ENCODE measurements at places on chromosomes 12 and 14. TPM values are rescaled to one million over a fixed set of nuclear protein-coding genes. Genes with fewer than 3 reads are reported as not detected.

DNA sequence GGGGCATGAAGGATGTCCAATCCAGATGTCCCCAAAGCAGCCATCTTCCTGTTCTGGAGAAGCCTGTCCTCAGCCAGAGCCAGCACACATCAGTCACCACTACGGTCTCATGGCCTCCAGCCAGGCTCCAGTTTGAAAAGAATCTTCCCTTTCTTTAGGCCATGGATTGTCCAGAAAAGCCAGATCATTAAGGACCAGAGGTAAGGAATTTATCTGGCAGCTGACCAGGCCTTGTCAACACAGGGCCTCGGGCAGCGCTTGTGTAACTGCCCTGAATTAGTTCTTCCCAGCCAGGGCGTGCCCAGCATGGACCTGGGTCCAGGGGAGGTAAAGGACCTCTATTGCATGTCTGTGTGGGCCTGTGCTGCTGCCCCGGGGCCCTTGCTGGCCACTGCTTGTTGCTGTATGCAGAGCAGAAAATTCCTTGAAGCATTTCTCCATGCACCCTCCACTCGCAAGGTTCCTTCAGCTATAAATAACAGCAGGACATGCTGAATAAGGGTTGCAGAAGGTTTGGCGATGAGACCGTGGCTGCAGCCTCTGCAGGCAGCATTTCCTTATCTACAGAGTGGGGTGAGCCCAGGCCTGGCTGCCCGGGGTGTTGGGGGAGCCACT is 21.7 kb upstream of the VPS37B start:
- DNase-seq = no peak

DNA sequence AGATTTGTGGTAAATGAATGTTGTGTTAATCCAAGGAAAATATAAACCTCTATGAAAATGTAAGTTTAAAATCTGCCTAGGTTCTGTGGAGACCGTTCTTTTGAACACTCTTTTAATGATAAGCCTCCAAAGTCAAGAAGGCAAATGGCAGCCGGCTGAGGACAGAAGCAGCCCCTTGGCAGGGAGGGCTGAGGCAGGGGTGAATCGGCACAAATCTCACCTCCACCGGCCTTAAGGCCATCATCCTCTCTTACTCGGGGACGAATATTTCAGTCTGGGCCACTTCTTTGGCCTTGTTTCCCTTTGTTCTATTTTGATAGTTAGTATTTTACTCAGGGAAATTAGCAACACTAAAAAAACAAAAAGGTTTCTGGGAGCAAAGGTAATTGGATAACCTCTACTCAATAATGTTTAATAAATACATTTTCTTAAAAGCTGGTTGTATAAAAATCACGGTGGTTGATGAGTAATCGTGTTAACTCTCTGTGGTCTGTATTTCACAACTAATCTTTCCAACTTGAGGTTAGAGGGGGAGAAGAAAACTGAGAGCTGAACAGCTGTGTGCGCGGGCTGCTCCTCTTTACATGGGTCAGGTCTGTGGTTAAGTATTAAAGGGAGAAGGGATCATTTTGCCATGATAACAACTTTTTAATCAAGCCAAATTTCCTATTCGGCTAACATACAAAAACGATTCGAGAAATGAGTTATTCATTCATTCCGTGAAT is 18.6 kb downstream of the LGMN start:
- DNase-seq = no peak

GRCh38 chr12:13008741-13009380 is 8.8 kb upstream of the HEBP1 start:
- DNase-seq = no peak

The TAS2R9 gene
- total RNA-seq = not detected

The PPP1R1A gene
- total RNA-seq = not detected

DNA sequence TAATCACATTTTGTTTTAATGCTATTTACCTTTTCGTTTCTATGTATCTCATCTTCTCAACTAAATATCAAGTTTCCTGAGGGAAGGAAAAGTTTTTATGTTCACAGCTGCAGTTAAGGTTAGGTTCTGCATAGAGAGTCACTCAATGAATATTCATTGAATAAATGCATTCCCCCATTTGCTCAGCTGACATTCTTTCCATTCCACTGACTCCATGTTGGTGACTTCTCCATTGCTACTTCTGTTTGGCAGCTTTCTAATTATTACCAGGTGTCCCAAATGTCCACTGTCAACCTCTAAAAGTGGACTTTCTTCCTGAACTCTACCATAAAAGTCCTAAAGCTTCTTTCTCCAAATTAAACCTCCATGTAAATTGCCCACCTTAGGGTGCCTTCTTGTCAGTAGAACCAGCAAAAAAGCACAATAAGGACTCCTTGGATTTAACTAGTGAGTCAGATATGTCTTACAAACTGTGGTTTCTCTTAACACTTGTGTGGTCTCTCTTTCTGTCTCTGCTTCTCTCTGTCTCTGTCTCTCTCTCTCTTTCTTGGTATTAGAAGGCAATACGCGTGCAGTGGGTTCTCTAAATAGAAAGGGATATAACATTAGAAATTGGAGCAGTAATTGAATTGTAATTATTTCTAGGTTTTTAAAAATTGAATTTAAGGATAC is 85.9 kb downstream of the TMEM117 start:
- no peak for DNase-seq

The KRT79 gene
- not detected for total RNA-seq

The ANKRD33 gene
- total RNA-seq = not detected

DNA sequence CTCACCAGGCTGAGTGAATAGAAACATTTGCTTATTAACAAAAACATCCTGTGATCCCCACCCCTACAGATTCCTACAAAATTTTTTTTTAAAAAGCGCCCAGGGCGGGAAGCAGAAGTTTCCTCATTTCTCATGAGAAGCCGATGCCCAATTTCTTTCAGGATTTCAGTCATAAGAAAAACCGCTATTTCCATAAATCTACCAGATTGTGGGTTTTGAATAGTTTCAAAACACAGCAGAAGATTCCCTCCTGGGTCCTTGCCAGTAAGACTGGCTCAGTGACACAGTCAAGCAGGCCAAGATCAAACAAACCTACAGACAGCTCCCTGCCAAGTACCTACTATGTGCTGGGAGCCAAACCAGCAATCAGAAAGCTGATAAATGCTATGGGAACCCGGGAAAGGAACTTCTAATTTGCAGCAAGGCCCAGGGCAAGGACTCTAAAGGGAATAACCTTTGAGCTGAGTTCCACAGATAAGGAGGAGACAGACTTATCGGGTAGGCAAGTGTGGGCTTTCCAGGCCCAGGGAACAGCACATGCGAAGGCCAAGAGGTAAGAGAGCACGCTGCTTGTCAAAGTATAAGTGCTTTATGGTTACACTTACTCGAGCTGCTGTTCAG is 68.7 kb downstream of the CCDC88C start:
- DNase-seq = no peak

The DPPA3 gene
- not detected for total RNA-seq

GRCh38 chr14:98069712-98070171 is 1202.3 kb downstream of the BCL11B start:
- DNase-seq = no peak

DNA sequence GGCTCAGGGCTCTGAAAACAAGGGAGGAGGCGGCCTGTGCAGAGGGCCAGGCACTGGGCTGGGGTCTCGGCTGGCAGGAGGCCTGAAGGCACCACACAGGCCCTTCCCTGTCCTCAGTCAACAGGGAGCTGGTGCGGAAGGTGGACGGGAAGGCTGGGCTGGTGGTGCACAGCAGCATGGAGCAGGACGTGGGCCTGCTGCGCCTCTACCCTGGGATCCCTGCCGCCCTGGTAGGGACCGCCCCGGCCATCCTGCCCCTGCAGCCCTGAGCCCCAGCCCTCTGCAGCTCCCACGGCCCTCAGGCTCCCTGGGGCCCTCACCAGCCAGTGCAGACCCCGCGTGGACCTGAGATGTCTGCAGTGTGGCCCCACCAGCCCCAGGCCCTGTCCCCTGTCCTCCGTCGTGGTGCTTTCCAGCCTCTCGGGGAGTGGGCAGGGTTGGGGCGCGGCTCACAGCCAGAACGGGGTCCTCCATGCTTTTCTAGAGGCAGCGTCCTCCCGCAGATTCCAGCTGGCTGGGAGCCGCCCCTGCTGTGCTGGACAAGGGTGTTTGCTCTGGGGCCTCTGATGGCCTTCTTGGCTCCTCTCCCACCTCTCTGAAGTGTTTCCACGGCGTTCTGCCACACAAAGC is 18.1 kb downstream of the ASPG start:
- no peak for DNase-seq

The EAPP gene
- total RNA-seq = 58.2 TPM
